ENCODE measurements at places on chromosomes 5 and 9.

- DNase-seq: no peak
Measured at GRCh38 chr5:122083535-122083934, 5.5 kb upstream of the LOX start.

- DNase-seq: no peak
Measured at GRCh38 chr9:116944714-116945534, 257.8 kb downstream of the TRIM32 start.

DNA sequence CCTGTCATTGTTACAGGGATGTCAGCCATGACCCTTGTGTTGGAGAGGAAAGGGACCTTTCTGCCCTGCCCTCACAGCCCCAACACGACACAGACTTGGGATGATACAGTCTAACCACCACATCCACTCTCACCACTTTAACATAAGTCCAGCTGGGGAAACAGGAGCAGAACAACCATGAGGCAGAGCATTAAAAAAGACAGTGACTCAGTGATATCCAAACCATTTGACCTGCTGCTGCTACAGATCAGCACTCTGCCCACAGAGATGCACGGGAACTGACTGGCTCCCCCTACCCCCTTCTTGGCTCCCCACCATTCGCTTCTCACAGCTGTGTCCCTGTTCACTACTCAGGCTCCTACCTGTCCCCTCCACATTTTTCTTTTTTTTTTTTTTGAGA is 458.6 kb downstream of the ZNF608 start:
- DNase-seq: no peak

DNA sequence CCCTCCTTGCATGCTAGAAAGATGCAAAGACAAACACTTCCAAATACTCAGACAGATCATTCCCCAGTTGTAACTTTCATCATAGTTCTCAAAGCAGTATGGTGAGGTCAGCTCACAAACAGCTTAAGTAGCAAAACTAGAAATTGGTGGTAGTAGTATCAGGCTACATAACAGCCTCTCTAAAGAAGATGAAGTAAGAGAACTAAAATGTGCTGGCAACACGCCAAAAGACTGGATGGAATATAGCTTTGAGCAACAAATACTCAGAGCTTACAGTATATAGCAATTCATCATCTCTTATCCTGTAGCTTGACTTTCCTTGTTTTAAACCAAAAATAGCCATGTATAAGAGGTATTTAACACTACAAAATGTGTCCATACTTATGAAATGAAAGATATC is 7.5 kb downstream of the PFDN1 start:
- peak; percentile 89 for DNase-seq

DNA sequence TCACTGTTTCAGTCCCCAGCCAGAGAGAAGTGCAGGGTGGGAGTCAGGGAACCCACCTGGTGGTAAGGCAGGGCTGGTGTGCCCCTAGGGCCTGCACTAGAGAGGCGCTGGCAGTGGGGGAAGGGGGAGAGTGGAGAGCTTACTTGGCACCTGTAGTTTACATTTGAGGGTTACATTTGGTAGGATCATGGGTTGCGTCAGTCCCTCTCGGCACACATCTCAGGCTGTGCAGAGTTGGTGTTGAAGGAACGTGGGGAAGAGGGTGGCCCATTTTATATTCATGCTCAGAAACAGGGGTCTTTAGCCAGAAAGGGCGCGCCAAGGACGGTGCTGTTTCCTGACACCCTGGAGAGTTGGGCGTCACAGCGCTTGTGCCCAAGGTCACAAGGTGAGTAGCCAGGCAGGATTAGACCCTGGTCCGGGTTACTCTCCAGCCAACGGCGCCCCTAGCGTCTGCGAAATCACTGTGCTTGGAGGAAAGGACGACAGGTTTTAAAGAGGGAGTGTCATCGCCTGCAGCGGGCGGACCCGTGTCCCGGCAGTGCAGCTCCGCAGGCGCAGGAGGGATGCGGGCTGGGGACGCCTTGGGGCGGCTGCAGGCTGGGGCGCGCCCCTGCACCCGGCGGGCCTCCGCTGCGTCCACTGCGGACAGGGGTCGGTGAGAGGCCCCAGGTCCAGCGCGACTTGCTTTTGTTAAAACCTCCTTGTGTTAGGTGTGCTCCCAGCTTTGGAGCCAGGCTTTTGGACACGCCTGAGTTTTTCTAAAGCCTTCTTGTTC is 272.6 kb downstream of the FANCC start:
- no peak for DNase-seq

DNA sequence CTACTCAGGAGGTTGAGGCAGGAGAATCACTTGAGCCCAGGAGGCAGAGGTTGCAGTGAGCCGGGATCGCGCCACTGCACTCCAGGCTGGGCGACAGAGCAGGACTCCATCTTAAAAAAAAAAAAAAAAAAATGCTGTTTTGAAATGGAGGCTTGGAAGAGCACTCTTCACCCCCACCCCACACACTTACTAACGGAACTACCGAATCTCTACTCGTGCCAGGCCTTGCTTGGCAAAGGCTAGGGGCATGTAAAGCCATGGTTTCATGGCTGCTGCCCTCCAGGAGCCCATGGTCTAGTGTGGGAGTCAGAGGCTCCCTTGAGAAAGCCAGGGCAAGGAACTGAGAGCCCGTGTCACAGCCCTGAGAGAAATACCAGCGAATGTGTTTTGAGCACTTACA is 21.3 kb downstream of the PCDHGC5 start:
- no peak for DNase-seq

DNA sequence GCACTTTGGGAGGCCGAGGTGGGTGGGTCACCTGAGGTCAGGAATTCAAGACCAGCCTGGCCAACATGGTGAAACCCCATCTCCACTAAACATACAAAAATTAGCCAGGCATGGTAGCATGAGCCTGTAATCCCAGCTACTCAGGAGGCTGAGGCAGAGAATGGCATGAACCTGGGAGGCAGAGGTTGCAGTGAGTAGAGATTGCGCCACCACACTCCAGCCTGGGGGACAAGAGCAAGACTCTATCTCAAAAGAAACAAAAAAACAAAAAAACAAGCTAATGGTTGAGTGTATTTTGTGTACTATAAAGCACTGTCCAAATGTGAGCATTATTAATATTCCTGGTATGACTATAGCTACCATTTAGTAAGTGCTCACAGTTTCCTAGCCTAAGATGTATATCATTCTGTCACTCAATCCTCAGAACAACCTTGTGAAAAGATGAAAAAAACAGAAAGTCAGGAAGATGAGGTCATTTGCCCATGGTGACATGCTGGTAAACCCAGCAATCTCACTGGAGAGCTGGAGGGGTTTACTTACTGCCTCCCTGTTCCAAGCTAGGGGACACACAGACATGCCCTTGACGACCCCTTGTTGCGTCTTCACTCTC is 27.7 kb downstream of the ARHGEF37 start:
- no peak for DNase-seq

- peak; percentile 52 for DNase-seq
Measured at GRCh38 chr9:98806394-98807035, 955 bp upstream of the GALNT12 start.

- no peak for DNase-seq
Measured at GRCh38 chr5:82881571-82882174, 195.5 kb downstream of the TMEM167A start.

GRCh38 chr5:135821061-135821801 is 13.2 kb upstream of the SLC25A48 start:
- DNase-seq: no peak

DNA sequence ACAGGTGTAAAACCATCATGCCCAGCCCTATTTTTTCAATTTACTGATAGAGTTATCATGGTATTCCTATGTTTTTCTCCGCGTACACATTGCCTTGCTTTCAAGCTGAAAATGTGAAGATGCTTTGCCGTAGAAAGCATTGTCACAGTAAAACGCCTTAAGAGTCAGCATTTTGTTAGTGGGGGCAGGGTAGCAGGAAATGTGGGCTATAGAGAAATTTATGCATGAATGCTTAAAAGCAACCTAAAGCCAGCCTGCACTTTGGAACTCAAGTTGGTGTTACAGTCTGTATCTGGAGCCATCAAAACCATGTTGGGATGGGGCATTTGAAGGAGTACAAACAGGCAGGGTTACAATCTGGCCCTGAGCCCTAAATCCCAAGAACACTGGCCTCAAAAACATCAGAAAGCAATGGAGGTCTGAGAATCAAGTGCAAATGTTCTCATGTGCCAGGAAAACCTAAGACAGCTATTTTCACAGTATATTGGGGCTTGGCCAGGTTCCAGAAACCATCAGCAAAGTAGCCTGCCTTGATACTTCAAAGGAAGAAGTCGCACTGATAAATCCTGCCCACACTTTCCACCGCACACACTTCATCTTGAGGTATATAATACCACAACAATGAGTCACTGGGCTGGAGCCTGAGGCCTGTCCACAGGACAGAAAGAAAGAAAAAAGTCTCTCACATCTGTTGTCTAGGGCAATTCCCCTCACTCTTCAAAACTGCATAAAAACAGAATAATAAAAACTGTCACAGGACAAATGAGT is 313.8 kb downstream of the ENC1 start:
- DNase-seq: peak; percentile 42

- no peak for DNase-seq
Measured at GRCh38 chr5:172564188-172564587, 76.9 kb upstream of the NEURL1B start.
